IMR-90 (cell line): ENCODE measurements at places on chromosomes 11 and 22.

DNA sequence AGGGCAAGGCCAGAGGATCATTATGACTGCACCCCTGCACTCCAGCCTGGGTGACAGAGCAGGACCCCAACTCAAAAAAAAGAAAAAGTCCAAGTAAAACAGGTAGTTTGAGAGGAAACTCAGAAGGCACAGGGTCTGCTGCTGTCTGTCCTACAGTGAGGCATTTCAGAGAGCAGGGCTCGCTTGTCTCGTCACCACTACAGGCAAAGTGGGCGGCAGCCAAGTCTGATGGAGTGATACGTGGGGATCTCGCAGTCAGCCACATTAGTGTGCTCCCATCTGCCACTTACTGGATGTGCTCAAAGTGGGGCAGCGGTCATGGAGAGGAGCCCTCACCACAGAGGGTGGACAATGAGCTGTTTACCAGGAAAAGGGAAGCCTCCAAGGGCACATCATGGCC lies 42.1 kb downstream of the PI4KA start:
- no peaks in the 10 kb centered on the region for H3K4me1 ChIP-seq
- H3K27ac ChIP-seq: no peak overlapping the region
- no peak overlapping the region for H3K4me3 ChIP-seq
- DNase-seq: no peak
- H3K27me3 ChIP-seq: no peaks in the 10 kb centered on the region
- peaks cover 33% of the 10 kb centered on the region for H3K36me3 ChIP-seq

DNA sequence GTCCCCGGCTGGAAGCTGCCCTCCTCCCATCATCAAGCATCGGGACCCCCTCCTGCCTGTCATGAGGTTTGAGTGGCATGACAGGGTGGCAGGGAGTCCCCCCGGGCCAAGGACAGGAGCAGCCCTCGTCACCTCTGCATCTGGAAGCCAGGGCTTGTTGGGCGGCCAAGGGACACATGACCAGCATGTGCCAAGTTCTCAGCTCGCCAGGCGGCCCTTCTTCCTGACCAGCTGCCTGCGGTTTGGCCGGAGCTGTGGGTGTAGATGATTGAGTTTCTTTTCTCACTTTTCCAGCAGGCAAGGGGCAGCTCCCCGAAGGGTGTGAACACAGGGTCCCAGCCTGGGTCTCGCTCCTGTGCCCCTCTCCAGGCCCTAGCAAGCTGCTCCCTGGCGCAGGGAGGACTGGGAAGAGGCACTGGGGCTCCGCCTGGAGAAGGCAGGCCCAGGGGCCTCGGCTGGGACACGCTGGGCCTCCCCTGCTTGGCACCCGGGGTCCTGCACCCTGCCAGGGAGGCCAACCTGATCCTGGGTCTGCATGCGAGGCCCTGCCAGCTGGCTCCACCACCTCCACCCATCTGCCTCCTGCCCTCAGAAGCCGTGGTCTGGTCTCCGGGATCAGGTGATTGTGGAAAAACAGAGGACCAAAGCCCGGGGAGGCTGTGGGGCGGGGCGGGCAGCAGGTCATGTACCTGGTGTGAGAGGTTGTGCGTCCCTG lies 13.4 kb downstream of the ARHGAP8 start:
- H3K27ac ChIP-seq: no peak overlapping the region
- H3K4me3 ChIP-seq: no peak overlapping the region
- no peaks in the 10 kb centered on the region for H3K4me1 ChIP-seq
- no peaks in the 10 kb centered on the region for H3K36me3 ChIP-seq
- H3K27me3 ChIP-seq: peaks cover 38% of the 10 kb centered on the region
- DNase-seq: no peak

DNA sequence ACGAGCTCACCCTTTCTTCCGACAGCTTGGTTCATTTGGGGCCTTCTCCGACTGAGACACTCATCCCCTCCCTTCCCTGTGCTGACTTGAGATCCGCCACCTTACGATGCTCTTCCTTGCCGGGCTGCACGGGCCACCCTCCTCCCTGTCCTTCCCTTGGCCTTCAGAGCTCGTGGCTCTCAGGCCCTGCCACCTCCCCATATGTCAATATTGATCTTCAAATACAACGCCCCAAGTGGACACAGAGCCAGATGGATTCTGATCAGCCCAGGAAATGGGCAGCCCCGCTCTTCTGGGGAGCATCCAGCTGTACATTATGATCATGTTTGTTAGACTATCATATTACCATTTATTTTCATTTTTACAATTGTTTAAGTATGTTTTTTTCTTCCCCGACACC lies 812.8 kb downstream of the TBC1D22A start:
- no peaks in the 10 kb centered on the region for H3K36me3 ChIP-seq
- no peaks in the 10 kb centered on the region for H3K27me3 ChIP-seq
- no peak overlapping the region for H3K4me3 ChIP-seq
- H3K4me1 ChIP-seq: no peaks in the 10 kb centered on the region
- no peak overlapping the region for H3K27ac ChIP-seq
- DNase-seq: no peak

GRCh38 chr11:110022548-110022947 lies 70.6 kb upstream of the ZC3H12C start:
- H3K4me3 ChIP-seq: no peak overlapping the region
- H3K4me1 ChIP-seq: peaks cover 5% of the 10 kb centered on the region
- no peaks in the 10 kb centered on the region for H3K36me3 ChIP-seq
- peak; percentile 25 for DNase-seq

DNA sequence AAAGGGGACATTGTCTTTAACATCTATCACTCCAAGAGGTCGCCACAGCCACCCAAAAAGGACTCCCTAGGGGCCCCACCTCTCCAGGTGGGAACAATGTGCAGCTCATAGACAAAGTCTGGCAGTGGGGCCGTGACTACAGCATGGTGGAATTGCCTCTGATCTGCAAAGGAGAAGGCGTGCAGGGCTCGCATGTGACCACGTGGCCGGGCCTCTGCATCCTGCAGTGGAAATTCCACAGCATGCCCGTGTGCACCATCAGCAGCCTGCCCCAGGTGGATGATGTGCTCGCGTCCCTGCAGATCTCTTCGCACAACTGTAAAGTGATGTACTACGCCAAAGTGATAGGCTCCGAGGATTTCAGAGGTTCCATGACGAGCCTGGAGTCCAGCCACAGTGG lies 18.5 kb downstream of the ALKBH3 start:
- H3K4me1 ChIP-seq: no peaks in the 10 kb centered on the region
- no peak for DNase-seq
- H3K4me3 ChIP-seq: no peak overlapping the region

DNA sequence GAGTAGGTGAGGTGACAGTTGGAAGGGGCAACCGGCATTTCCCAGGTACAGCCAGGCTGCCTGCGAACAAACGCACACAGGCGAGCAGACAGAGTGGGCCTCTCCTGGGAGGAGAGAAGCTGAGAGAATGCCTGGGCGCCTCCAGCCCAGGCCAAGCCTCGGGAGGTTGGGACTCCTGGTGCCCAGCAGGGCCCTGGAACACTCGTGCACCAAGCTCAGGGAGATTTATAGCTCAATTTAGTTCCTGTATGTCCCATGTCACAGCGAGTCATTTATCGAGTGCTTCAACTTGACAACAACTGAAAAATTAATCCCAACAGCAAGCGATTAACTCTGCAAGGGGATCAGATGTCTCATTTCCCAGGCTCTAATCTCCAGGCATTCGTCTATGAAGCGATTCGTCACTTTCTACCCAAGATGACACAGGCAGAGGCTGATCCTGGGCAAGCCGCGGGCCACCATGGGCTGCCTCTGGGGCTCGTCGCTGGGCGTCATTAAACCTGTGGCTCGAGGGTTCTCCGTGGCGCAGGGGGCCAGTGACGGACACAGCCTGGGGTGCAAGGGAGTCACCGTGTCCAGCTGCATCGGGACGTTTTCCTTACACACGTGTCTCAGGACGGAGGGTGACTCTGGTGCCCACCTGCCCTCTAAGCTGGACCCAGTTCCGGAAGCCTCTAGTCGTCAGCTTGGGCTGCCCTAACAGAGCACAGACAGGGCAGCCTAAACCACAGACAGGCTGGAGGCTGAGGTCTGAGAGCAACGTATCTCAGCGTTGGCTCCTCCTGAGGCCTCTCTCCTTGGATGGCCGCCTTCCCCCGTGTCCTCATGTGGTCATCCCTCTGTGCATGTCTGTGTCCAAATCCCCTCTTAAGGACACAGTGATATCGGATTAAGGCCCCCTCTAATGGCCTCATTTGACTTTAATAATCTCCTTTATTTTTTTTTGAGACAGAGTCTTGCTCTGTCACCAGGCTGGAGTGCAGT lies 154.1 kb downstream of the CTTN start:
- 0 out of 2 replicates have a peak, but pooled peaks cover 2% of the 10 kb centered on the region for H3K4me1 ChIP-seq
- H3K36me3 ChIP-seq: no peaks in the 10 kb centered on the region
- H3K27me3 ChIP-seq: no peaks in the 10 kb centered on the region; the same call in 1 of the 2 replicates
- no peak overlapping the region for H3K4me3 ChIP-seq
- no peak for DNase-seq

GRCh38 chr22:37256075-37256726 lies 12.1 kb upstream of the RAC2 start:
- peaks cover 6% of the 10 kb centered on the region; the same call in 1 of the 2 replicates for H3K27me3 ChIP-seq
- H3K4me1 ChIP-seq: peaks cover 7% of the 10 kb centered on the region
- no peak overlapping the region for H3K27ac ChIP-seq
- DNase-seq: no peak

GRCh38 chr11:102276783-102277182 lies 40.5 kb upstream of the BIRC3 start:
- no peaks in the 10 kb centered on the region for H3K27me3 ChIP-seq
- no peak overlapping the region for H3K4me3 ChIP-seq
- H3K4me1 ChIP-seq: peaks cover 6% of the 10 kb centered on the region
- no peak overlapping the region for H3K27ac ChIP-seq
